ENCODE measurements at places on chromosomes 16 and 17.

DNA sequence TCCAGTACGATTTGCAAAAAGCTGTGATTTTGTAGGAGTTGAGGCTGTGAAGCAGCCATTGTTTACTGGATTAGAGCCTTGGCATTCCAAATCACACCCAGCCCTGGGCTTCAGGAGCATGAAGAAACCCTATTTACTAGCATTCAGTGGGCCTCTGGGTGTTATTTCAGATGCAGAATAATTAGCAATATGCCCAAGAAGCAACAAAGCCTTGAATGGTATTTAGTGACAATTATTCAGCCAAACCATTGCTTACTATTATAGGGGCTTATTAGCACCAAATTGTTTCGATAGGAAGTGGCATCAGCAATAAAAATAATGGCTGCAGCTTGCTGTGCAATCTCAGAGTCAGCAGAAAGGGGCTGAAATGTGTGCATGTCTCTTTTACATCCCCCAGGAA, 166.6 kb upstream of the SHISA6 start:
- no peak for DNase-seq

GRCh38 chr17:22268214-22268911, 576.0 kb downstream of the KCNJ18 start:
- no peak for DNase-seq

- DNase-seq: peak; percentile 94
These were observed 133.7 kb downstream of the RAB11FIP4 start for GRCh38 chr17:31524926-31525800.

GRCh38 chr17:21034340-21035235, 8.2 kb downstream of the USP22 start:
- DNase-seq: no peak

- DNase-seq: peak; percentile 7
These were observed 134.7 kb downstream of the KCNJ12 start for GRCh38 chr17:21510686-21511362.

DNA sequence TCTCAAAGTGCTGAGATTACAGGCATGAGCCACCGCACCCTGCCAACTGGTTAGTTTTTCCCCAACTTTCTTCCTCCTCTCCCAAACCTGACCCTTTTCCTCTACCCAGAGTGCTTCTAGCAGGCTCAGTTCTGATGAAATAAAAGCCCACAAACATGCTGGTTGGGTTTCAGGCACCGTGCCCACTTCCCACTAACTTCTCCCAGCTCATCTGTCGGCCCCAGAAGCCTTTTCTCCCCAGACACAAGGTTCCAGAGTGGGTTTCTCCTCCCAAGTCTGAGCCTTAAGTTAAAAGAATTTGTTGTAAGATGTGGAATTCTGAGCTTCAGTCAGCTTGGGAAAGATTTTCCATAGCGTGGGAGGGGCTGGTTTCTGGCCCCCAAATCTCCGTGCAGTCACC, 11.5 kb upstream of the SCN4A start:
- DNase-seq: peak; percentile 65

- DNase-seq: no peak
These were observed 751.8 kb downstream of the CDH11 start for GRCh38 chr16:64370112-64370511.

GRCh38 chr16:2250652-2251295, 613 bp downstream of the ECI1 start:
- no peak for DNase-seq

GRCh38 chr16:35102780-35103403, 1643.5 kb downstream of the TP53TG3F start:
- no peak for DNase-seq

DNA sequence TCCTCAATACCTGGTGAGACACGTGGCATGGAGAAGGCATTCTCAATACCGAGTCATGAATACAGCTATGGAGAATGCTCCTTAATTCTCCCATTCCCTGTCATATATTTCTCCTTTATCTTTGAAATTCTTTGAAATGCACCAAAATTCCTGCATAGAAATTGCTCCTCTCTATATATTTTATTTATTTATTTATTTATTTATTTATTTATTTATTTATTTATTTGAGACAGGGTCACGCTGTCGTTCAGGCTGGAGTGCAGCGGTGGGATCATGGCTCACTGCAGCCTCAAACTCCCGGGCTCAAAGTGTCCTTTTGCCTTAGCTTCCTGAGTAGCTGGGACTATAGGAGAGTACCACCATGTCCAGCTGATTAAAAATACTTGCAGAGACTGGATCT, 190.3 kb upstream of the MAF start:
- no peak for DNase-seq

DNA sequence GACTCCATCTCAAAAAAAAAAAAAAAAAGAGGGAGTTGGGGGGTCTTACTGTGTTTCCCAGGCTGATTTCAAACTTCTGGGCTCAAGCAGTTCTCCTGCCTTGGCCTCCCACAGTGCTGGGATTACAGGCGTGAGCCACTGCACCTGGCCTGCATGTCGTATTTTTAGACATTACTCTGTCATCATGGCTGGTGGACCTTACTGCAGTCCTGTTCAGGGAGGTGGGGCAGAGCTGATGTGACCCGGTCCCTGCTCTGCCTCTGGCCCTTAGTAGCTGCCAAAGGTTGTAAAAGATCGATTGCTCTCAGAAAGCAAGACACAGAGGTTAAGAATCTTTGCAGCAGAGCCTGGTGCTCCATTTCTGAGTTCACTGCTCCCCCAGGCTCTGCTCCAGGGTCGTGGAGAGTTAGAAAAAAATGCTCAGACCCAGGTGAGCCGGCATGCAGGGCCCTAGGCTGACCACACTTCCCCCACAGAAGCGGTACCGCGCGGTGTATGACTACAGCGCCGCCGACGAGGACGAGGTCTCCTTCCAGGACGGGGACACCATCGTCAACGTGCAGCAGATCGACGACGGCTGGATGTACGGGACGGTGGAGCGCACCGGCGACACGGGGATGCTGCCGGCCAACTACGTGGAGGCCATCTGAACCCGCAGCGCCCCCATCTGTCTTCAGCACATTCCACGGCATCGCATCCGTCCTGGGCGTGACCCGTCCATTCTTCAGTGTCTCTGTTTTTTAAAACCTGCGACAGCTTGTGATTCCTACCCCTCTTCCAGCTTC, 7.1 kb upstream of the LASP1NB start:
- DNase-seq: no peak

- peak; percentile 41 for DNase-seq
These were observed 5.5 kb downstream of the CBFB start for GRCh38 chr16:67034487-67034886.

DNA sequence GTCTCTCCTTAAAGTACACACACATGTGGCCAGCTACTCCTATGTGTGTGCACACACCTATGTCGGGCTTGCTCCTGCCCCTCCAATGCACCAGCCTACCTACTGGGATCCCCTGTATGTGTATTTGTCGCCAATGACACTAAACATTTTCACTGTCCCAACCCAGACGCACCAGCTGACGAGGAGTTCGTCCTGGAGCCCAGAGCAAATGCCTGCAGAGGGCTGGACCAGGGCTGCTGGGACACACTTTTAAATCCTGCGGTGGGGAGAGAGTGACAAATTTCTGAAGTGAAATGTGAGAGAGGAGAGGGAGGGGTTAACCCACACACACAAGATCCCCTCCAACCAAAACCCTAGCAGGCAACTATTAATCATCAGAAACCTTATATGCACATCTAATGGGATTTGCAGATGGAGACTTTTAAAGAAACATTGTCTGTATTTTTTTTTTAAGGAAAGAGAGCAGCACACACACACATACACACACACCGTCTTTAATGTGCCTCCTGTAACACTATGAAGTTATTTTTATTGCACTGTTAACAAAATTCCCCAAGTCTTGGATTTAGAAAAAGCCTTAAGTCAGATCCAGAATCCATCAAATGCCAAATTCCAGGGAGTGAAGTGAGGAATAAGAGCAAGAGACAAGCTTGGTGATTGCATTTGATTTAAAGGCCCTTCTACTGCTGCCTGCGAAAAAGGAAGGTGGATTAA, at the start of gene MEOX1:
MEOX1 (minus strand) TSS at position 224 of the 714 bp plus-strand sequence. CDS start 388 bp downstream, outside the sequence.
- peak; percentile 66 for DNase-seq

GRCh38 chr17:2904135-2904534, 107.9 kb downstream of the RAP1GAP2 start:
- DNase-seq: peak; percentile 52

GRCh38 chr16:72946474-72947194, 101.3 kb downstream of the ZFHX3 start:
- no peak for DNase-seq

- no peak for DNase-seq
These were observed 23.9 kb downstream of the ARHGAP27 start for GRCh38 chr17:45408611-45409421.

DNA sequence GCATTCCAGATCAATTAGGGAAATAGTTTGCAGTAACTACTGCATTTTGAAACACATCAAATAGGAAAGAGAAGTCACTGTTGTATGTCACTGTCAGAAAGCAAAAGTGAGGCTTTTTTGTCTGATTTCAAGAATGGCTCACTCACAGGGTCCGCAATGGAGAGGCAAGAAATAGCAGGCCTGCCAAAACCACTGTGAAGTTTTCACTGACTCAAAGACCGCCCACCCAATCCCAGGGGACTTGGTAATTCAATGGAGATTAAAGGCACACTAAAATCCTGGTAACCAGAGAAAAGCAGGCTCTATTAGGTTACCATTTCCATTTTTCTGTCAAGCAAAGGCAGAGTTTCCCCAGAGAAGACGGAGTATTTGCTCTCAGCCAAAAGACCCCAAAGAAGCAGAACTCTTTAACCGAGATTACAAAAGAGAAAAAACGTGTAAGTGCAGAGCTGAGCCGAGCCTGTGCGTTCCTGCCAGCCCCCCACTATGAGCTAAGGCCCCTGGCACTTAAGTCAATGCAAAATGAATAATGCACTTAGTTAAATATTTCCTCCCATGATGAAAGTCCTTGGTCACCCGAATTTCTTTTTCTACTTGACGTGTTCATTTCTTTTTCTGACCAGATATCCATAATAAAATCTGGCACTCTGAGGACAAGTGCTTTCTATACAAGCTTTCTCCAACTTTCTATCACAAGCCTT, 57.0 kb downstream of the FOXL1 start:
- DNase-seq: no peak

GRCh38 chr17:59508999-59509625, 56.3 kb upstream of the DHX40 start:
- DNase-seq: no peak

DNA sequence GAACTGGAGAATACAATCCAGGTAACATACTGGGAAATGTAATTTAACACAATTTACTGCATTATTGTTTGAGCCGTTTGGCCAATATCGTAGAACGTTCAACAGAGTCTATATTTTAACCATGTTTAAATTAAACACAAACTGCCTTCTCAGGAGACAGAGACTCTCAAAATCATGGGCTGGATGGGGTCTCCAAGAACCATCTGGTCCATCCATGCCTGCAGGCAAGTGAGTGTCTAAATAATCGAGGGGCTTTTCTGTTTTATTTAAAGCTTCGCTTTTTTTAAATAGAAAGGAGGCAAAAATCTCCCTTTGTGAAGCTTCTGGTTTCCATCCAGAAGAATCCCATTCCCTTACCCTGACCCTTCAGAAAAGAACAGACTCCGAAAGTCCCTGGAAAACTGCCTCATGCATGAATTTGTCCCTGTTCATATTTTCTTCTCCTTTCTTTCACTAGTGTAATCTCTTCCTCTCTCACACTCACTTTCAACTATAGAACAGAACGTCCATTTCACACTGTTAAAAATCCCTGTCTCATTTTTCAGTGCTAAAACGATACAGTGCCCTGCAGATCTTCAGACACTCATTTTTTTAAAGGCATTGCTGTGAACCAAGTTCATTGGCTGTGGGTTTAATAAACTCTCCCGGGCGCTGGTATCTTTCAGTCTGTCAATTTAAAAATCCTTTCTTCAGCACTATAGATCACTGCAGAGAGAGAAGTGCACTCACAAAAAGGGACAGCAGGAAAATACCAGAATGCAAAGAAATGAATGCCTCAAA, 111.4 kb upstream of the TOM1L1 start:
- DNase-seq: no peak
